ENCODE measurements at places on chromosomes 16 and 17. TPM values are rescaled to one million over a fixed set of nuclear protein-coding genes. Genes with fewer than 3 reads are reported as not detected.

The FBXL16 gene
- polyA plus RNA-seq = 0.53 TPM

DNA sequence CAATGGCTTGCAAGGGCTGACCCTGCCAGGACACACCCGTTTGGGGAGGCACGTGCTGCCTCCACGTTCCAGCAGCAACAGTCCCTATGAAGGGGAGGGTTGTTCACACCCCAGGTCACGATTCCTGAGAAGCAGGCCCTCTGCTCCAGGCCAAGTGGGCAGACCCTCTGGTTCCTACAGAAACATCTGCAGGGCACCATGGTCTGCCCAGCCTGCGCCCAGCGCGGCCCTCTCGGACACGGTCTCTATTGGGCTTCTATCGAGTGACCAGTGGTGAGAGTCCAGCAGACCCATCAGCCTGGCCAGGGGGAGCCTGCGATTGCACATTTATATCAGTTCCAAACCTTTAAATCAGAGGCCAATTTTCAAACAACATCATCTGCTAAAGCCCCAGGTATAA lies 128.3 kb downstream of the ZNF423 start:
- no peak for DNase-seq

- no peak for DNase-seq
Measured at GRCh38 chr16:52441886-52442285, 105.1 kb downstream of the TOX3 start.

- no peak for DNase-seq
Measured at GRCh38 chr17:9802697-9803096, 11.3 kb upstream of the DHRS7C start.

GRCh38 chr17:15511142-15511541 lies 43.7 kb upstream of the CDRT4 start:
- no peak for DNase-seq

GRCh38 chr17:28326114-28326513 lies 7.1 kb downstream of the TMEM97 start:
- DNase-seq = no peak

The CHST5 gene
- polyA plus RNA-seq = 0.15 TPM

DNA sequence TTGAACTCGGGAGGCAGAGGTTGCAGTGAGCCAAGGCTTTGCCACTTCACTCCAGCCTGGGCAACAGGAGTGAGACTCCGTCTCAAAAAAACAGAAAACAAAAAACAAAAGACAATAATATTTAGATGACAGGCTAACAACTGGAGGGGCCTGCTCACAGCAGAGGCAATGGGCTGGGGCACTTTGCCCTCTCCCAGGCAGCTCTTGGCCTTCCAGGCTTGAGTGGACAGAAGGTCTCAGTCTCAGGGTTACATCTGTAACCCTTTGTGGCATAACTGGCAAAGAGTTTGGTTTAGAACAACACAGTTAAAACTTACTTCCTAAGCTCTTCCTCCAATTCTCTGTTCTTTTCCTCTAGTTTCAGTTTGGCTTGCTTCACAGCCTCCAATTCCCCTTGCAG lies 114.9 kb downstream of the SPAG9 start:
- no peak for DNase-seq

The CCDC57 gene
- polyA plus RNA-seq = 22.6 TPM

The ARHGAP44 gene
- 5.7 TPM for polyA plus RNA-seq

DNA sequence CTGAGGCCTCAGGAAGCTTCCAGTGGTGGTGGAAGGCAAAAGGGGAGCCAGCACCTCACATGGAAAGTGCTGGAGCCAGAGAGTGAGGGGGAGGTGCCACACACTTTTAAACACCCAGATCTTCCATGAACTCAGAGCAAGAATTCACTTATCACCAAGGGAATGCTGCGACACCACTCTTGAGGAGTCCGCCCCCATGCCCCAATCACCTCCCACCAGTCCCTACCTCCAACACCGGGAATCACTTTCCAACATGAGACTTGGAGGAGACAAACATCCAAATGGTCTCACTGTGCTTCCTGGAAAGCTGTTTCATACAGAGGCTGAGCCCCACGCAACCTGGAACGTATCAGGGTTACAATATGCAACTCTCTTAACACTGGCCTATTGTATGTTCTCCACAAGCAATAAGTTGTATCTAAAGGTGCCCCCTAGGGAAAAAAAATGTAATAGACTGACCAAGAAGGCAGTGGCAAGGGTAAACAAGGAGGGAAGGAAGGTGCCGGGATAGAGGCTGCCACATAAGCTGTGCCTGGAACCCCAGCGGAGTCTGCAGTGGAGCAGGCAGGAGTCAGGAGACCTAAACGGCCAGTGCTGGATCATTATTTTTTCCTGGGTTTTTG lies 106.7 kb upstream of the FOXF1 start:
- no peak for DNase-seq

GRCh38 chr17:68080411-68081150 lies 45.0 kb downstream of the KPNA2 start:
- no peak for DNase-seq

The FAM171A2 gene
- 55.2 TPM for polyA plus RNA-seq

DNA sequence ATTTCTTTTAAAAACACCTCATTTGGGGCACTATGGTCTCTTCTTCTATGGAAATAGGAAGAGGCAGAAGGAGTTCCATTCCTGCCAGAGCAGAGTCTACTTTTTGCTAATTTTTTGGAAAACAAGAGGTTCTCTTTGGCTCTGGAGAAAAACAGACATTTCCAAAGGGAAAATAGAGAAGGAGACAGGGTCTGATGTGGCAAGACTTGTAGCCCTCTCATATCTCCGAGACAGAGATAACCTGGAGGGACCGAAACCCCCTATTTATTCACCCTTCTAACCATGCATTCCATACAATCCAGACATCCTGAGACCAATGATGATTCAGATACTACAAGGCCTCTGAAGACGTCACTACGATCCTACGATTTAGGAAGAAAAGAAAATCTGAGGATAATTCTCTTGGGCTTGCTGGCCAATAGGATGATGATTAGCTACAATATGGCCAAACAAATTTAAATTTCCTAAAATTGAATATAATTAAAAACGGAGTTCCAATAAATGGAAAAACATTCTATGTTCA lies 70.2 kb downstream of the HIC1 start:
- DNase-seq = no peak

The MYO15A gene
- polyA plus RNA-seq = 0.87 TPM

The SLC47A1 gene
- 1.2 TPM for polyA plus RNA-seq
